ENCODE measurements at places on chromosomes 4 and X.

GRCh38 chr4:113593400-113594230, 167.9 kb downstream of the CAMK2D start:
- DNase-seq = no peak

- no peak for DNase-seq
Measured at GRCh38 chr4:86497131-86497530, 97.0 kb upstream of the PTPN13 start.

DNA sequence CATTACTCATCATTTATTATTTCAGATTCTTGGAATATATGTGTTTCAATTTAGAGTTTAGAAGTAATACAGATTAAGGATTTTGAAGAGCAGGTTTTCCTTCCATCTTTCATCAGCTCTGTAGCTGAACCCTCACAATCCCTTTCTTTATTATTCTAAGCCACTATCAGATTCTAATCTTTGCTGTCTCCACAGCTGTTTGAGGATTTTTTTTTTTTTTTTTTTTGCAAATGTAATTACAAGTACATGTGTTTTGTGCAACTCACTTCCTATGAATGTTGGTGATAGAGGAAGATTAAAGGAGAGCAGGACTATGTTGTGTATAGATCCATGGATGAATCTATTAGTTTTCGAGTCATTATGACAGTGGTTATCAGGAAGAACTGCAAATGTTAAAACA, 87.4 kb upstream of the TENM3 start:
- DNase-seq = no peak

- DNase-seq = no peak
Measured at GRCh38 chrX:119290476-119290875, 54.4 kb downstream of the PGRMC1 start.

- DNase-seq = no peak
Measured at GRCh38 chrX:7021991-7022390, 125.5 kb upstream of the STS start.

DNA sequence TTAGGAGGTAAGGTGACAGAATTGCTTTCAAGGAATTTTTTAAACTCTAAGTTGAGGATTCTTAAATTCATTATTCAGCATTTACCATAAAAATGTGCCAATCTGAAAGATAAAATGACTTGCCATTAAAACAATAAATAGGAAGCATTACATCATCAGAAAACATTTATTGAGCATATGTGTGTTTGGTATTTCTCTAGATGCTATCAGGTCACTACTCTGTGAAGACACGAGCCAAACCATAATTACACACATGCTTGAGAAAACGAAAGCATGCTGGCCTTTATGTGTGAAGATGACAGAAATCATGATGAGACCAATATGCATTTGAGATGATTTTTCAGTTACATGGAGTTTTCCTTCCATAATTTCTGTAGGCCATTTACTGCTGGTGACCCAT, 12.3 kb upstream of the IL21 start:
- DNase-seq = no peak

GRCh38 chrX:153400146-153401132, 711 bp downstream of the PNMA6E start:
- DNase-seq = peak; percentile 6

DNA sequence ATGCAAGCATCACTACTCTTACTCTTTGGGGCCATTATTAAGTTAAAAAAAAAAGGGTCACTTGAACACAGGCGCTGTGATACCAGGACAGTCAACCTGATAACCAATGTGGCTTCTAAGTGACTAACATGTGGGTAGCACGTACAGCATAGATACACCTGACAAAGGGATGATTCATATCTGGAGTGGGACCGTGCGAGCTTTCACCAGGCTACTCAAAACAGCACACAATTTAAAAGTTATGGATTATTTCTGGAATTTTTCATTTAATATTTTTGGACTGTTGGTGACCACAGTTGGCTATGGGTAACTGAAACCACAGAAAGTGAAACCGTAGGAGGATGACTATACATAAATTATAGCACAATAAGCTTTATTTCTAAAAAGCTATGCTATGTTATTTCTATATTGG, 113.8 kb upstream of the STIM2 start:
- DNase-seq = no peak

GRCh38 chr4:76125816-76126215, 22.4 kb downstream of the NUP54 start:
- no peak for DNase-seq

- DNase-seq = no peak
Measured at GRCh38 chrX:16771483-16772398, 14.5 kb upstream of the TXLNG start.

GRCh38 chrX:129449148-129449547, 74.1 kb downstream of the SMARCA1 start:
- DNase-seq = no peak

- DNase-seq = no peak
Measured at GRCh38 chr4:140635606-140636005, 66.8 kb upstream of the UCP1 start.

DNA sequence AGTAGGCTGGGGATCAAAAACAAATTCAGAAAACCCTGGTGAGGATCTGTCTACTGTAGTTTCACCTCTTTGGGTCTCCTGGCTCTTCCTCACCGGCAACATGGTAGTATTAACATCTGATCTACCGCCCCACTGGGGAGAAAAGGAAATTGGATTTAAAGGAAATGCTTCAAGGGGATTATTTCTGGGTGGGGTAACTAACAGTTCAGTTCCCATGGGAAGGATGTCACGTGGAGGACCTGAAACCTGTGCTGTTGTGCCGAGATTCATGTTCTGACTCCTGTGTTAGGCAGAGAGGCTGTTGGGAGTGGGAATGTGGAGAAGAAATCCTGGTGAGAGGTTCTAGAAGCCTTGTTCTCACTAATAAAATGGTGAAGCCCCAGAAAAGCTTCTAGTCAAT, 254.4 kb downstream of the BCOR start:
- DNase-seq = no peak

DNA sequence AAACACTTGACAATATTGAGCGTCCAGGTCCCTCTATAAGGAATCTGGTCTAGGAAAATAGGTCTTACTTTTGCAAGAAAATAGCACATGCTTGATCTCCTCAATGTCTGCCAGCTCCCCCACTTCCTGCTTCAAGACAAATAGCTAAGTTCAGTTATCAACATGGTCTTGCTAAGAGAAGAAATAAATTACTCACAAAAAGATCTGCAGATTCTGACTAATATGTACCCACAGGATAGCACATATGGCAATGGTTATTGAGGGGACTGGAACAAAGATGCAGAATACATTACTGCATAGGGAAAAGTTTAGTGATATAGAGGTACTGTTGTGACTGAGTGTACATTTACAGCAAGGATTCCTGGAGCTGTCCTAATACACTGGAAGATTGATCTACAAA, 457.5 kb upstream of the GRID2 start:
- DNase-seq = no peak

DNA sequence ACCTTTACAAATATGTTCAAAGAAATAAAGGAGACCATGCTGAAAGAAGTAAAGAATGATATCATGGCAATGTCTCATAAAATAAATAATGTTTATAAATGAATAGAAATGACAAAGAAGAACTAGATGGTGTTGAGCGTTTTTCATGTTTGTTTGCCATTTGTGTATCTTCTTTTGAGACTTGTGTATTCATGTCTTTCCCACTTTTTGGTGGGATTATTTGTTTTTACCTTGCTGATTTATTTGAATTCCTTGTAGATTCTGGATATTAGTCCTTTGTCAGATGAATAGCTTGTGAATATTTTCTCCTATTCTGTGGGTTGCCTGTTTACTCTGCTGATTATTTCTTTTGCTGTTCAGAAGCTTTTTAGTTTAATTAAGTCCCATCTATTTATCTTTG, 732.4 kb downstream of the FAT4 start:
- DNase-seq = no peak

DNA sequence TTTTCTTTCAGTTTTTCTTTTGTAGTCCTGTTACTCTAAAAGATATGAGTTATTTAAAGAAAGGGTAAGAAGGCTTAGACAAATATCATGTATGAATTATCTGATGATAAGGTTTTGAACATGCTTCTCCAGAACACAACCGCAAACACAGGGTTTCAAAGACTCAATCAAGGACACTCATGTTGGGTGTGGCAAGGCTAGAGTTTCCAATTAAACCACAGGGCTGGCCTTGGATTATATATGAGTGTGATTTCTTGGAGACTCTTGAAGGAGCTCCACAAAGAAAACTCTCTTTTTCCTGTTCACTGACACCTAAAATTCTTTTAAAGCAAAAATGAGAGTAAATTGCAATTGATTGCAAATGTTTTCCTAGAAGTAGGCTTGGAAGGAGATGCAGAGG, 110.1 kb upstream of the PDLIM3 start:
- no peak for DNase-seq

GRCh38 chr4:162499478-162499877, 335.7 kb upstream of the FSTL5 start:
- DNase-seq = no peak

- no peak for DNase-seq
Measured at GRCh38 chr4:184806229-184806550, 19.6 kb downstream of the ACSL1 start.

- no peak for DNase-seq
Measured at GRCh38 chrX:68835468-68835867, 6.6 kb downstream of the EFNB1 start.

- DNase-seq = no peak
Measured at GRCh38 chr4:76803522-76803921, 94.4 kb downstream of the SOWAHB start.

DNA sequence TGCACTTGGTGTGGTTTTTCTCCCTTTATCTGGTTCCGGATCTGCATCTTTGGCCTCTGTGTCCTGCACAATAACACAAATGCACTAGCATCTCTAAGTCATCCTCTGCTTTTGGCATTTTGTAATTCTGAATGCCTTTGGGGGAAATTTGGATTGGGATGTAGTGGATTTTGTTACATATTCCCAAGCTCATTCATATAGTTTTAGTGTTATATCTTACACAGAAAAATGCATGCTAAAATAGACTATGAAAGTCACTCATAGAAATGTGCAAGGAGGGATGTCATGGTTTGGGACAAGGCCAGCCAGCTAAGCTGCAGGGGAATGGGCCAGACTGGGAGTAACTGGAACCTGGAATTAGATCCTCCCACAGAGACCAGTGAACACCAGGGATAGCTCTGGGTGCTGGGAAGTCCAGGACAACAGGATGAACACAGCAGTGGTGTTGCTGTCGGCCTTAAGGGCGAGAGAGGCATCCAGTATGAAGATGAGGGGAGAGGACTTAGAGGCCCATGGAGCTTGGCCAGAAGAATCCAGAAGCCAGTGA, 20.1 kb downstream of the ENPP6 start:
- DNase-seq = no peak

GRCh38 chrX:43750248-43750676, 94.2 kb downstream of the MAOA start:
- DNase-seq = peak; percentile 0

DNA sequence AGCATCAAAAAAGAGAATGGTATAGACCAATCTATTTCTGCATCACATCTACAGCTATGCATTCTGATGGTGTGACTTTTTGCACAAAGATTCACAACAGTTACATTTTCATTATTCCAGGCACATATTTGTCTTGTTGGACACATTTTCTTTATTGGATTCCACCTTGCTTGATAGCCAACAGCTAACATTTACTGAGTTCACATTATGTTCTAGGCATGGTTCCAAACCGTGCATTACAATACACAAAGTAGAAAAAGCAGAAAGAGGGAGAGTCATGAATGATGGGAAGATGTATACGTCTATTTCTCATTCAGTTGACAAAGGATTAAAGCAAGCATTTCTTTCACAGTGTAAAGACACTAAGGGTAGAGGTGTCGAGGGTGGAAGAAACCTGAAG, 22.9 kb upstream of the CLGN start:
- no peak for DNase-seq

DNA sequence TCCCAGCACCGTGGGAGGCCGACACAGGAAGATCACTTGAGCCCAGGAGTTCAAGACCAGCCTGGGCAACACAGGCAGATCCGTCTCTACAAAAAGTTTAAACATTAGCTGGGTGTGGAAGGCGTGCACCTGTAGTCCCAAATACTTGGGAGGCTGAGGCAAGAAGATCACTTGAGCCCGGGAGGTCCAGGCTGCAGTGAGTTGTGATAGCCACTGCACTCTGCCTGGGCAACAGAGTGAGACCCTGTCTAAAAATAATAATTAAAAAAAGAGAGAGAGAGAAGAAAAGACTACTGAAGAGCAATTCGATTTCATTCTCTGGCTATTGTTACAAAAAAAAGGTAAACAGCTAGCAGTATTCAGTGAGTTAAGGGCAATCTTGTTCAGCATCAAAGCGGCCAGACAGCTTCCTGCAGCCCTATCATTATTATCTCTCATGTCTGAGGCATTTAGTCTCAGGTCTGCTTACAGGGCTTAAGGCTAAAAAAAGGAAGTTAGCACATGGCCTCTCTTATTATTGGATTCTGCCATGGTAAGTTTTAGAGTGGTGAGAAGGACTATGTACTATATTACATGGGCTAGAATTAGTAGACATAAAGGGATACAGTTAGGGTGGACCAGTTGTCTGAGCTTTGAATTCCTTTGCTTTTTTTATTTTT, 37.9 kb downstream of the ARHGEF6 start:
- no peak for DNase-seq

DNA sequence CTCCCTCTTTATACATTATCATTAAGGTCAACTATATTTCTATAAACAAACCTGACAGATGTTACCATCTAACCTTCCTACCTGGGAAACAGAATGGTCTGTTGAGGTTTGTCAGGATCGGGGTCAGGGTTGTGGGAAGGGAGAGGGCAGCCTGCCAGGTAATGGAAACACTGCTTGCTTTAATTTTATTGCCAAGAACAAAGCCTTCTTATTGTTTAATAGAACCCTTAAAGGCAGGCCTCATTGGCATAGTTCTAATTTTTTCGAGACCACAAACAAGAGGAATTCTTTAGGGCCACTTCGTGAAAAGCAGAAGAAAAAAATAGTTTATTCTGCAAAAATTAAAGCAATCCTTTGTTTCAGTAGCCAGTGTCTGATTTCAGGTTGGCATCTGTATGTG, 113.2 kb downstream of the MID1 start:
- no peak for DNase-seq

DNA sequence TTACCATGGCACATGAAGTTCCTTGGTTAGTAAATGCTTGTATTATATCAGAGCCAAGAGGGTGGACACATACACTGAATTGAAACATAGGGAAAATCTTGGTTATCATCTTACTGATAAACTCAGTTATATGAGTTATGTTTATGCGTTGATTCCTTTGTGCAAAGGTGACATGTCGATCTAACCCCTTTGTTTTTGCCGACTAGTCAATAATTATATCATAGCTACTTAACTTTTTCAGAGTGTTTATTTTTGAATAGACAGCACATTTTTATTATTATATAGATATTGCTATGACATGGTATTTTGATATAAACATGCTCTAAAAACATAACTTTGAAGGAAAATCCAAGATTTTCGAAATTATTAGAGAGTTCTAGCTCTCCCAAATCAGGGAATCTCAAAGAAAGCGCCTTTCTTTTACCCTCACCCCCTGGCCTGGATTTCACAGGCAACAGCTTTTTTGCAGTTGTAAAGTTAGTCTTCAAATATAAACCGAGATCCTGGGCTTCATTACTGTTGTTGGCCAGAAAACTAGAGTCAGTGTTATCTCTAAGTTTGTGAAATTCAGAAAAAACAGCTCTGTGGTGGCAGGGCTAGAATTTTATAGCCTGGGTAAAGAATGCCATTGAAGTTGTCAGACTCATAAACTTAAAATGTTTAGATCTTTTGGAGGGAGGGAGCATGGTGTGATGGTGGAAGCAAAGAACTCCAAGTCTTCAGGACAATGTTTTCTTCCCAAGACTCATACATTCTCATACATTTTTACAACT, 45.8 kb upstream of the PITX2 start:
- DNase-seq = no peak

All from stimulated activated CD8-positive, alpha-beta memory T cell treated with anti-CD3 and anti-CD28 coated beads, Interleukin-15, amount 100 ng/mL, for 1 hour (primary cell).